Regular cardiac myocyte (primary cell): ENCODE measurements at places on chromosomes 16 and 17. TPM values are rescaled to one million over a fixed set of nuclear protein-coding genes. Genes with fewer than 3 reads are reported as not detected.

SPAG5 gene
- 6.5 and 67.5 TPM in 2 replicates for total RNA-seq

NOD2 gene
- total RNA-seq = 0.19 and 0.28 TPM in 2 replicates

MT1H gene
- total RNA-seq = 0.77 TPM in 1 of 2 replicates, not detected in the other

KRT23 gene
- total RNA-seq = under 0.01 TPM in 1 of 2 replicates, not detected in the other

PNMT gene
- total RNA-seq = not detected in 2 replicates

DRC3 gene
- total RNA-seq = under 0.01 and 0.38 TPM in 2 replicates

MYH2 gene
- not detected in 2 replicates for total RNA-seq

CCL5 gene
- 0.28 TPM in 1 of 2 replicates, not detected in the other for total RNA-seq

CNEP1R1 gene
- total RNA-seq = 36.9 and 41.8 TPM in 2 replicates

ZFHX3 gene
- 5.4 and 6.8 TPM in 2 replicates for total RNA-seq

HBA1 gene
- not detected in 2 replicates for total RNA-seq

PPL gene
- 1.5 and 11.6 TPM in 2 replicates for total RNA-seq

TOX3 gene
- under 0.01 TPM in 1 of 2 replicates, not detected in the other for total RNA-seq

SLC6A4 gene
- 0.77 and 11.6 TPM in 2 replicates for total RNA-seq

CMTM2 gene
- not detected in 2 replicates for total RNA-seq

CD300LB gene
- not detected in 2 replicates for total RNA-seq

DHRS7C gene
- not detected in 2 replicates for total RNA-seq

TGFB1I1 gene
- total RNA-seq = 21.4 and 28.8 TPM in 2 replicates

EFTUD2 gene
- total RNA-seq = 129 and 142 TPM in 2 replicates

EMP2 gene
- 10.7 and 16.9 TPM in 2 replicates for total RNA-seq
